ENCODE measurements at places on chromosomes 4 and X.

GRCh38 chrX:15207994-15208393, 61.9 kb downstream of the ASB9 start:
- no peak for DNase-seq

- no peak for DNase-seq
Measured at GRCh38 chrX:19955306-19955705, 35.6 kb downstream of the BCLAF3 start.

GRCh38 chrX:77900688-77901087, 1.4 kb downstream of the COX7B start:
- no peak for DNase-seq

- no peak for DNase-seq
Measured at GRCh38 chr4:75549019-75549418, 6.8 kb upstream of the ODAPH start.

DNA sequence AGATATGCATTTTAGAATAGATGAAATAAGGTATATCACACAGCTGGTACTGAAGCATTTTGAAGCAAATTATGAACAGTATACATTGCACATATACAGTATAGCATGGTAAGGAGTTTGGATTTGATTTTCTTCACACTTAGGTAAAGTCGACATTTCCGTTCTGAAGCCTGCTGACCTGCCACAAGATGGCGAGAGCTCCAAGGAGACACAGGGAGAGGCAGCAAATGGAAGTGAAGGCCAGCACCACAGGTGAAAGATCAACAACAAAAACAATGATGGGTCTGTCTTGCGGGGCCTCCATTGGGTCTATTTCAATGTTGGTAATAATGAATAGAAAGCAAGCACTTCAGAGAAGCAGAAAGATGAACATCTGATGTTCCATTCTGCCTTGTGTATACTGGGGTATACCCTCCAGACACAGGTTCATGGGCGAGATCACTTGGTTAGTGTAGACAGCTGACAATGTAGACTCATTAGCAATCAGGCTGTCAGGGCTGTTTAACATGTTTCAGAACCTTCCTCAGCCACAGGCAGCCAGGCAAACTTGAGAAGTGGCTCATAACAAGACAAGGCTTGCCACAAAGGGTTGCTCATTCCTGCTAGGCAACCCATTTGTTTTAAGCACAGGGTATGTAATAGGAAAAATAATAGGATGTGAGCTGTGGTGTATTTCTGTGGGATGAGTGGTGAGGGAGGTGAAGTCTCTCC, 21.4 kb upstream of the NOX1 start:
- DNase-seq: no peak

GRCh38 chr4:16122784-16123183, 39.0 kb upstream of the PROM1 start:
- no peak for DNase-seq

GRCh38 chrX:107709266-107709806, 66.3 kb downstream of the TSC22D3 start:
- no peak for DNase-seq

GRCh38 chrX:154607370-154607769, 11.7 kb downstream of the CTAG1B start:
- no peak for DNase-seq

DNA sequence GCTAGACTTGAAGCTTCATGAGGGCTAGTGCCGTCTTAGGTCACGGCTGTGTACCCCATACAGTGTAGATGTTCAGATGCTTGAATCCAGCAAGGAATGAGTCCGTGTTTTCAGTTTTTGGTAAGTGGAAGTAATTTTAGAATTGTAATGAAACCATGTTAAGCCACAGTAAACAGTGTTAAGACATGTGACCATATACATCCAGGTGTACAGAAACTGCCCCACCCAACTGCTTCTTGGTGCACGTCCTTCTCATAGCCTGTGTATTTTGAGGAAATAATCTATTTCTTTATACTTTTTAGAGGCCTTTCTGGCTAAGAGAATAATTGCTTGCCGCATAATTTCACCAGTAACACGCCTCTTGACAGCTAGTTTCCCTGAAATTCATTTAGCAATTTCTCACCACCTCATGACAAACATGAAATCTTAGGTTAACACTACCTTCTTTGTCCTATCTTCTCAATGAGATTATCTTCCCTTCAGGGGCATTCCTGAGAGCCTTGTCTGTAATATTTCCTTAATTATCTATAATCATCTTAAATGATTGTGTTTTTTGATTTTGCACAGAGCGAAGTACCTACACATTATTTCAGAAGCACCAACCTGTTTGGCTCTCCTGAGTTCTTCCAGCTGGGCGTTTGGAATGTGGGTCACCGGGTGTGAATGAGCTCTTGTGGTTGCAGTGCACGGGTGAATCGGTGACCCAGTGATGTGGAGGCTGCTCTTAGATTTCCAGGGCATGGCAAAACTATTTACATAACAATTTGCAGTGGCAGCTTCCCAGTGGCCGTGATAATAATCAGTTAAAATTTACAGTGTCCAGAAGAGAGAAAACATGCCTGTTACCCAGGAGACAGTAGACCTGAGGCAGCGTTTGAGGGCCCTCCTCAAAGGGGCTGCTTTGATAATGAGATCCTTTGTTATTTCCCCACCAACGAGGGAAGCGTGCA, 50.2 kb upstream of the TADA2B start:
- no peak for DNase-seq

GRCh38 chr4:21757248-21757647, 191.3 kb downstream of the KCNIP4 start:
- no peak for DNase-seq

DNA sequence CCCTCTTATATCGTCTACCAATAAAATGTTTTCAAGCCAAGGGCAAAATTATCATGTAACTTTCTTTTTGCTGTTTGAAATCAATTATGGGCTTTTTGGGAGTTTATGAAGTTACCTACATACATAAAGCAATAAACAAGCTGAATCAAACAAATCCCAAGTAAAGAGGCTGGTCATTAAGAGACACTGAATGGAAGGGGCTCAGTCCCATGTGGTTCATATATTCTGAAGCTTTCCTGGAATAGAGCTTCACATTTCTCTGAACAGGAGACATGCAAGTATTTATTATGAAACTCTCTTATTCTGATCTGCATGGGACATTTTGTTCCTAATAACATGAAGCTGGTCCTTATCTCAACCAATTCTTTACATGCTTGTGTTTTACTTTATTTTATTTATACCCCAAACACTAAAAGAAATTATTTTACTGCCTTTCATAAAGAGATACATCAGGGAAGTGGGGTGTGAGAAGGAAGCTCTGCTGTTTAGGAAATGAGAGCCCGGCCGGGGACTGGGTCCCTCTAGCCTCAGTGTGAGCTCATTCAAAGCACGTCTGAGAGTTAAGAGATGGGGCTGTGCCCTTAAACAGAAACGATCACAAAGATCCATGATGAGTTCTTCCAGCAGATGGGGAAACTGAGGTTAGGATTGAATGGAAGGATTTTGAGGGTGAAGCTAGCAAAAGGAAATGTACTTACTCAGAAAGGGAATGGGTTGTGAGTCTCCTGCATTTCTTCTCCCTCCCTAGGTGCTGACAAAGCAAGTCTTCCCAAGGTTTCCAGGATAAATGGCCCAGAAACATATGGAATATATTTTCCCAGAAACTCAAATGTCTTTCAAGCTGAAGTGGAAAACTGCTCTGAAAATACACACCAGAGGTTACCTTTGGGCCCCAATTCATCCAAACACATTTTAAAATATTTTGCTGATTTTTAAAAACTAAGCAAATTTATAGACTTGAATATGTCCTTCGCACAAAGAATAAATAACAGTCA, 93.1 kb upstream of the LNX1 start:
- no peak for DNase-seq

DNA sequence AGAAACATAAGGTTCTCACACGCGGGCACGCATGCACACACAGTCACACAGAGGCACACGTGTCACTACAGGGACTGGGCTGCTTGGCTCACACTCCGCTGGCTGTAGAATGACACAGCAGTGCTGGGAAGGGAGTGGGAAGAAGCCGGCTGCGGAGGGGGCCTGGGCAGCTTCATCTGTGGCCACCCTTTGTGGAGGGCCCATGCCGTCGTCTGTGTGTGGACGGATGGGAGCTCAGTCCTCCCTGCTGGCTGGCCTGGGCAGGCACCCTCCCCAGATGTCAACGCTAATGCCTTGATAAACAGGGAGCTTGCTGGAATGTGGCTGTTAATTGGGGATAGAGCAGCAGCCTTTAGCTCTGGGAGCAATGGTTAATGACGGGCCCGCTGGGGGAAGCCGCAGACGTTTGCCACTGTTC, 621.1 kb downstream of the BCOR start:
- DNase-seq: no peak

DNA sequence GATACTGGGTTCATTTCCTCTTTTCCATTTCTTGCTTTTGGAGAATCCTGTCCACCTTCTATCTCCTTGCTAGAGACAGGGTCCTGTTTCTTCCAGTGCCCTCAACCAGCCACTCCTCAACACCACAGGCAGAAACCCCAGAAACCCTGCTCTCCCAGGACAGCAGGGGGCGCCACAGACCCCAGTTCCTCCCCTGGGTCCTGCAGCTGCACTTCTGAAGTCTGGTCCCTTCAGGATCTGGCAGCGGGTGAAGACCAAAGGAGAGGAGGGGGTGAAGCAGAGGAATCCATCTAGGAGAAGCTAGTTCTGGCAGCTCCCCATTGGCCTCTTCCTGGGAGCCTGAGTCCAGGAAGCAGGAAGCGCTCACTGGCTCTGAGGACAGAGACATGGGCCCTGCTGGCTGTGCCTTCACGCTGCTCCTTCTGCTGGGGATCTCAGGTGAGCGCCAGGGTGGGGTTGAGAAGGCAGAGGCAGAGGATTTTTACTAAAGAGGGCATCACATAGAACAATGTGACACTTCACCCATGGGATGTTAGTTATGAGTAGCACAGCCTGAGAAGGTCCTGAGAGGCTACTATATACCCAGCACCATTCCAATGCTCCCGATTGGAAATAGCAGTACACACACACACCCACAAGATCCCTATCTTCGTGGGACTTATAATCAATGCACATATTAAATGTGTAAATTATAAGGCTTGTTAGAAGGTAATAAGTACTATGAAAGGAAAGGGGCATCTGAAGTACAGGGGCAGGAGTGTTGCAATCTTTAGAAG, at the start of gene PRSS48:
Gene PRSS48 (plus strand): TSS at position 375 of the 776 bp plus-strand sequence. CDS start 12 bp downstream, at position 387.
- DNase-seq: peak; percentile 3

- DNase-seq: no peak
Measured at GRCh38 chr4:53531585-53532224, 59.6 kb downstream of the LNX1 start.

GRCh38 chrX:39810901-39811300, 286.9 kb downstream of the BCOR start:
- no peak for DNase-seq

DNA sequence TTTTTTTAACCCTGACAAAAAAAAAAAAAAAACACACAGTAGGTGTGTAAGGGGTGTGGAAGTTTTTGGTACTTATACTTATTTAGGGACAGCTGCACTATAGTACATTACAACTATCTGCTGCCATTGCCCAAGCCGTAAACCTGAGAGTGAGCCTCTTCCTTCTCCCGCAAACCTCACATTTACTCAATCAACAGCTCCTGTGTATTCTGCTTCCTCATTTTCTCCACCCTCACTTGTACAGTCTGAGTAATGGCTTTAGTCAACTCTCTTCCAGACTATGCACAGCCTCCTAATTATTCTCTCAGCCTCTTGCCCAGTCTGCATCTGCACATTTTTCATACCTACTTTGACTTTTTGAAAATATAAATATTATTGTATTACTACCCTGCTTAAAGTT, 362.0 kb downstream of the ADAM29 start:
- no peak for DNase-seq

DNA sequence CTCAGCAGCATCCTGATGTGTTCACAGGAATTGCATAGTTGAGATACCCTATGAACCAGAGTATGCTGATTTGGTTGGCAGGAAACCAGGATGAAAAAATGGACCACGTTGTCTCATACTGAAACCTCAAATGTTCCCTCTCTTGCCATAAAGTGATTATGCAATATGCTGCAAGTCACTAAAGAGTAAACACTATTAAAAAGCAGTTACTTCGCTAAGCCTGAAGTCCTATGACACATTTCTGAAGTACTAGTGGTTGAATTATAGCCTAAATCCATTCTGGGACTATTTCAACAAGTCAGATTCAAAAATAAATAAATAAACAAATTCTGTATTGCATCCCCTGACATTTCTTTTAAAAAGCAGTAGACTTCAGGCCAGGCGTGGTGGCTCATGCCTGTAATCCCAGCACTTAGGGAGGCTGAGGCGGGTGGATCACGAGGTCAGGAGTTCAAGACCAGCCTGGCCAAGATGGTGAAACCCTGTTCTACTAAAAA, 106.0 kb upstream of the NAP1L5 start:
- DNase-seq: peak; percentile 28

DNA sequence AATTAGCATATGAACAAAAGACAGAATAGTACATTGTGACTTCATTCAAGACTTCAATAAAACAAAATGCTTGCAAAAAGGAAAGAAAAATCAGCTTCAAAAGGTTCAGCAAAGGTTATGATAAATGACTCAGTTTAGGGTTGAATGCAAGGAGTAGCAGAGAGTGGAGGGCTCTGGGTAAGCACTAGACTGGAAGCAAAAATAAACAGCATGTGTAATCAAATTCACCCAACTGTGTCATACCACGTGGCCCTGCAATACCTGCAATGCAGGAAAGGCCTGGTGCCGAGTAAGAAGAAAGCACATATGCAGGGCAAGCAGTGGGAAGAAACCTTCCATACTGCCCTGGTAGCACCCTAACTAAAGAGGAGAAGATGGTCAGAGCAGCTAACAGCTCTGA, 88.7 kb downstream of the ATP11C start:
- no peak for DNase-seq

Data from activated CD4-positive, alpha-beta T cell treated with anti-CD3 and anti-CD28 coated beads, Interleukin-2, amount 50 U/mL, for 24 hours (primary cell).